NCI-H2029 treated with DMSO at 0.1 percent for 48 hours (cell line): ENCODE measurements at places on chromosomes 2 and 18.

- no peak for DNase-seq
Measured at GRCh38 chr2:207612714-207613113, 12.5 kb downstream of the METTL21A start.

- no peak for DNase-seq
Measured at GRCh38 chr2:125259451-125259850, 1234.4 kb downstream of the CNTNAP5 start.

DNA sequence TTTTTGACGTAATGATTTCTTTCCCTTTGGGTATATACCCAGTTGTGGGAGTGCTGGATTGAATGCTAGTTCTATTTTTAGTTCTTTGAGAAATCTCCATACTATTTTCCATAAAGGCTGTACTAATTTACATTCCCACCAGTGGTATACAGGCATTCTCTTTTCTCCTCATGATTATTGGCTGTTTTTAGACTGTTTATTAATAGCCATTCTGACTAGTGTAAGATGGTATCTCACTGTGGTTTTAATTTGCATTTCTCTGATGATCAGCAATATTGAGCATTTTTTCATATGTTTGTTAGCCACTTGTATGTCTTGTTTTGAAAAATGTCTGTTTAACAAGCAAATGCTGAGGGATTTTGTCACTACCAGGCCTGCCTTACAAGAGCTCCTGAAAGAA is 9.2 kb upstream of the CD28 start:
- no peak for DNase-seq

GRCh38 chr2:45707661-45708060 is 56.2 kb downstream of the PRKCE start:
- no peak for DNase-seq

DNA sequence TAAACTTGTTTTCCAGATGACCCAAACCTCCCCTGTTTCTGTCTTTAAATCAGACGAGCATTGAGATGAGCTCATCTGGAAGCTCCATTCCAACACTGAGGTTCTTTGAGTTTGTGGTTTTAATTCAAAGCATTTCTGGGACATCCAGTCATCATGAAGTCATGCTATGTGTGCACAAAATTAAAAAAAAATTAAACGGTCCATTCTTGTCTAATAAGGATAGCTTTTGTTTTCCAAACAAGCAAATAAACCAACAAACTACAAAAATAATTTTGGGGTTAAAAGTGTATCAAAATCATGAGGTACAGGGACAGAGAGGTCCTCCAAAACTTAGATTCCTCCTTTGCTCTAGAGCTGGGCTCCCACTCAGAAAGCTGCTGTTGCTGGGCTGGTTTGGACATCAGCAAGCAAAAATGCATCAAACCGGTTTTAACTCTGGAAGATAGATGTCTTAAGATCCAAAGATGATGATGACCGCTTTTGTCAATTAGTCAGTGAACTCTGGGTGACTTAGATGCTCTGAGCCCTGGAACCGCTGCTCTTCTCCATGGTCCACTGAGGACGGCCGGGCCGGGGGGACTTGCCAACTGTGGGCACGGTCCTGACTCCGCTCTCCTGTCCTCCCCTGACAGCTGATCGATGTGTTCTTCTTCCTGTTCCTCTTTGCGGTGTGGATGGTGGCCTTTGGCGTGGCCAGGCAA is 65.4 kb downstream of the TRPM8 start:
- DNase-seq = no peak

GRCh38 chr18:72201032-72201431 is 343.1 kb downstream of the CBLN2 start:
- DNase-seq = no peak

- DNase-seq = no peak
Measured at GRCh38 chr18:67549946-67550345, 33.4 kb upstream of the DSEL start.

DNA sequence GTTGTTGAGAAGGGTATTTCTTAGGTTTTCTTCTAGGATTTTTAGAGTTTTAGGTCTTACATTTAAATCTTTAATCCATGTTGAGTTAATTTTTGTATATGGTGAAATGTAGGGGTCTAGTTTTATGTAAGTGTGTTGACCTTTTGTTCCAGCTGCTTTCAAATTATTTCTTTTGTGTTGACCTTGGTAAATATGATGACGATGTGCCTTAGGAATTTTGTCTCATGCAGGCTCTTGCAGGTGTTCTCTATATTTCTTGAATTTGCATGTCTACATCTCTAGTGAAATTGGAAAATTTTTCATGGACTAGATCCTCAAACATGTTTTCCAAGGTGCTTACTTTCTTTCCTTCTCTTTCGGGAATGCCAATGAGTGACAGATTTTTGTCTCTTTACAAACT is 1609.3 kb upstream of the ZEB2 start:
- DNase-seq = no peak

- no peak for DNase-seq
Measured at GRCh38 chr2:39481611-39482010, 44.5 kb upstream of the MAP4K3 start.

DNA sequence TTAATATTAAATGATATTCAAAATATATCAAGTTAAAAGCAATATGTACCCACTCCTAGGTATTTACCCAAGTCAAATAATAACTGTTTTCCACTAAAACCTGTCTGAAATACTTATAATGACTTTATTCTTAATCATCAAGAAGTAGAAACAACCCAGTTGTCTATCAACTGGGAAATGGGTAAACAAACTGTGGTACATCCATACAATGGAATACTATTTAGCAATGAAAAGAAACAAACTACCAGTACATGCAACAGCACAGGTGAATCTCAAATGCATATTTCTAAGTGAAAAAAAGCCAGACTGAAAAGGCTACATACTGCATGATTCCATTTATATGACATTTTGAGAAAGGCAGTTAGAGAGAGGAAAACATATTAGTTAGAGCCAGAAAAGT is 559.9 kb downstream of the MBD2 start:
- DNase-seq = no peak

GRCh38 chr2:100780203-100781008 is 39.5 kb upstream of the NPAS2 start:
- DNase-seq = no peak

DNA sequence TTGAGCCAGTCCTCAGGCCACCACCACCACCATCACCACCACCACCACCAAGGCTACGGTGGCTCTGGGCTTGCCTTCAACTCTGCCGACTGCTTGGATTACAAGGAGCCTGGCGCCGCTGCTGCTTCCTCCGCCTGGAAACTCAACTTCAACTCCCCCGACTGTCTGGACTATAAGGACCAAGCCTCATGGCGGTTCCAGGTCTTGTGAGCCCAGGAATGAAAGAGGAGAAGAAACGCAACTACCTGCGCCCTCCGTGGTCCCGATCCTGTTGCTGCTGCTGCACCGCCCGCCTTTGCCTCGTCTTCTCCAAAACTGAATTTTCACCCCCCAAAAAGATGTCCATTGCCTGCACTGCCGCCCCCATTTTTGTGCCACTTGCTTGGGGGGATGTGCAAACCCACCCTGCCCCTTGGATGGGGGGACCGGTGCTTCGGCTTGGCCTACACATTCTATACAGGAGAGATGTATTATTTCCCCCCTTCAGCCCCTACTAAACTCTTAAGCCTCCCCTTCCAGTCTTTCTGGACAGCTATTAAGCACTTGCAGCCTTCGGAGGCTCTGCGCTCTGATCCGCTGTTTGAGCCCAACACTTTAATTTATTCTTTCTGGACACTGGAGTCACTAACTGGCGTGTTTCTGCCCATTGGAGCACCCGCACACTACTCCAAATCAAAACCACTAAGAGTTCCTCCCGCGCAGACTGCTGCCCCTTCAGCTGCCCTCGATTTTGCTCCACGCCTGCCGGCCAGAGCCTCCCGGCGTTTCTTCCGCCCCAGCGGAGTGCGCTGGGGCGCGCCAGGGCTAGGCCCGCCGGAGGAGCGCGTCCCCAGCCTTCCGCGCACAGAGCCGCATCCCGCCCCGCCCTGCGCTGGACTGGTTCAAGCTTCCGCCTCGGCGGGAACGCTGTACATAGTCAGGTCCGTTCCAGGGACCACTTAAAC is 5.7 kb downstream of the OTX1 start:
- no peak for DNase-seq

GRCh38 chr2:136016836-136017235 is 31.4 kb upstream of the DARS1 start:
- no peak for DNase-seq

- DNase-seq = no peak
Measured at GRCh38 chr2:145460112-145460511, 940.2 kb upstream of the ZEB2 start.

- no peak for DNase-seq
Measured at GRCh38 chr2:140086964-140087363, 1306.8 kb upstream of the NXPH2 start.

GRCh38 chr2:6944555-6944954 is 27.3 kb downstream of the RNF144A start:
- no peak for DNase-seq

- no peak for DNase-seq
Measured at GRCh38 chr2:218444692-218445357, 25.9 kb downstream of the VIL1 start.

GRCh38 chr18:62288665-62289008 is 36.5 kb upstream of the TNFRSF11A start:
- DNase-seq = no peak

- no peak for DNase-seq
Measured at GRCh38 chr2:214593727-214594126, 182.9 kb downstream of the VWC2L start.

DNA sequence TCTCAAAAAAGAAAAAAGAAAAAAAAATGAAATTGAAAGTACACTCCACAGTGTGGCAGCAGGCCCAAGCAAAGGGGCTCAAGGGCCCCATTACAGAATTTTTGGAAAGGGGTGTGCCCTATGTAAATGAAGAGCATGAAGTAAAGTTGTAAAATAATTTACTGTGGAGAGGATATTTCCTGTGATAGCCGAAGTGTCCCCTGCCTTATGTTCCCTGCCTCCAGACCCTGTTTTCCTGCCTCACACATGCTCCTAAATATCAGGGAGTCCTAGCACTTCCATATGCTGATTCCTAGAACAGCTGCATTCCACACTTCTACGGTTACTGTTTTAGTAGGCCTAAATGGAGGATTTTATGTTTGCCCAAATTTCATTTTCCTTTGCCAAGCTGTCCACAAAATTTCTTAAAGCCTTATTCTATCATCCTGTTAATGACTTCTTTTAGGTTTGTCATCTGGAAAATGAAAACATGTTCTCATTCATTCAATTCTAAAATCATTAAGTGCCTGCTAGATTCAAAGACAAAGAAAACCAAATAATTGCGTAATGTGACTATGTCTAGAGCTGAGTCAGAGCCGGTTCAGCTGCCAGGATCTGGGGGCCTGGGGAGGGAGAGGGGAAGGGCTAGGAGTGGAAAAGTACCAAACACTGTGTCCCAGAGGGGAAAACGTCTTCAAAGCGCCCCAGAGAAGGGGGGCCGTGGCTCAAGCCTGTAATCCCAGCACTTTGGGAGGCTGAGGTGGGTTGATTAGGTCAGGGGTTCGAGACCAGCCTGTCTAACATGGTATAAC is 25.9 kb upstream of the IMPA2 start:
- no peak for DNase-seq

- no peak for DNase-seq
Measured at GRCh38 chr2:19736191-19736831, 165.5 kb downstream of the TTC32 start.

DNA sequence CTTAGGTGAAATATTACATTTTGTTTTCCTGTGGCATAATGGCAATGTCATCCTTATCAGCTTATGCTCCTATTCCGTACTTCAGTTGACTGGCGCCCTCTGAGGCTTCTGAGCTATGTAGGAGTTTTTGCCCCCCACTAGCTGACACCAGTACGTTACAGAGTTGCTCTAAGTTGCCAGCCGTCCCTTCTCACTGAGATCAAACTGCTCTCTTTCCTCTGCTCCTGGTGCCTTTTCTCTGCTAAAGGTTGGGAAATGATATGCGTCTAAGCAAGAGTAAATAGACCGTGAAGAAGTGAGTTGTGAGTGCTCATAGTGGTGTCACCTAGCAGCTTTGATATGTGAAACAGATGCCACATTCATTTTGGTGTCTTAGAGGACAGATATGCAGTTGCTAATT is 99.2 kb downstream of the RAPGEF4 start:
- DNase-seq = peak; percentile 75

DNA sequence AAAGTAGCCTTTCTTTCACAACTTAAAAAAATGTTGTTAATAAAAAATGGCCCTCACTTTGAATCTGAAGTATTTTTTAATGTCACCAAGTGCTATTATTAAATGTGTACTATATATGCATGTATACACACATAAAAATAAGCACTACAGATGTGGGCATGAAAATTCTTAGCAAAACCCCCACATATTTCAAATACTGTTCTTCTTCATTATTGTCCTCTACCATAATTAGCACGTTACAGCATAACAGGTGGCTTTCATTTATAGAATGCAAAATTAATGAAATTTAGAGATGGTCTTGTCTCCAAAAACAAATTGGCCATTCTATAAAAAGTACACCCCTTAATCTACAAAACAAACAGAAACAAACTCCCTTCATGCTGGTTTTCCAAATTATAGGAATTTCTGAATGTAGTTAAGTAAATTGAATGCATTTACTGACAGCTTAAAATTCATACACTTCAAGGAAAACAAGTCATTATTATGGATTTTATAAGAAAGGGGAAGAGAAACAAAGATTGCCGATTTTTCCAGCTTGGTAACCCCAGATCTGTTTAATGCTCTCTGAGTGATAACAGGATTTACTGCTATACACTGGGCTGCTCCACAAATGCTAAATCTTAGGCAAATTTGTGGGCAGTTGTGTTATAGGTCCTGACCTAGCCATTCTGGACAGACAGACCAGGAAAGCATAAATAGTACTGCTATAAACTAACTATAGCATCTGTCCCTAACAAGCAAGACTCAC is 67.2 kb downstream of the SPRED2 start:
- no peak for DNase-seq

DNA sequence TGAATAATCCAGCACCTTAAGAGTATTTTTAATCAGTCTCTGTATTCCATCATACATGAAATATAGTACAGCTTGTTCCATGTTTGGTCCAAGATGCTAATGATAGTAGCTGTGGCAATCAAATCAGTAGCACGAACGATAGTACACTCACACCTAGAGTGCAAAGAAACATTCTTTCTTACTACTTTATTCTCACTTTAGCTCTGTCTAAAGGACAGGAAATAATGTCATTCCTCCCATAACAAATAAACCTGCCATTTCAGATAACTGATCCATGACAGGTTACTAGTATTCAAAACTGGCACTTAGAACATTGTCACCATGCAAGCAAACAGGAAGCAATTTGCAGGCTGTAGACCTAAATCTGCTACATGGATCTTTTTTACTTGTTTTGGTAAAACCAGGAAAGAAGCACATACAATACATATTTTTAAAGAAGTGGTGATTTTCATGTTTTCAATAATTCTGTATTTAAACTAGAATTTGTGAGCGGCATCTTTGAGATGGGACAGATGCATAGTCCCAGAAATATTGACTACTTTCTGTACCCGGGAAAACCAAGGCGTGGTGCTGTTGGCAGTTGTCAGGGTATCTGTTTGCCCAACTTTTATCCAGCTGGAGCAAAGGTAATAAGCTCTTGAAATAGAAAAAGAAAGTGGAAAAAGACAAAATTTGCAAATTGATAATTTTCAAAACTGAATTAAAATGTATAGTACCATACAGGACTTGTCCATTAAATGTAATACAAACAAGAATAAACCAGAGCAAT is 49.5 kb downstream of the IKZF2 start:
- no peak for DNase-seq
